Stimulated activated CD4-positive, alpha-beta T cell treated with anti-CD3 and anti-CD28 coated beads, Interleukin-12 subunit alpha, Interleukin-12 subunit beta, amount 100 ng/mL, for 48 hours (primary cell): ENCODE measurements at places on chromosomes 6 and 20.

- no peak for DNase-seq
These were observed 24.4 kb downstream of the CAP2 start for GRCh38 chr6:17417817-17418216.

DNA sequence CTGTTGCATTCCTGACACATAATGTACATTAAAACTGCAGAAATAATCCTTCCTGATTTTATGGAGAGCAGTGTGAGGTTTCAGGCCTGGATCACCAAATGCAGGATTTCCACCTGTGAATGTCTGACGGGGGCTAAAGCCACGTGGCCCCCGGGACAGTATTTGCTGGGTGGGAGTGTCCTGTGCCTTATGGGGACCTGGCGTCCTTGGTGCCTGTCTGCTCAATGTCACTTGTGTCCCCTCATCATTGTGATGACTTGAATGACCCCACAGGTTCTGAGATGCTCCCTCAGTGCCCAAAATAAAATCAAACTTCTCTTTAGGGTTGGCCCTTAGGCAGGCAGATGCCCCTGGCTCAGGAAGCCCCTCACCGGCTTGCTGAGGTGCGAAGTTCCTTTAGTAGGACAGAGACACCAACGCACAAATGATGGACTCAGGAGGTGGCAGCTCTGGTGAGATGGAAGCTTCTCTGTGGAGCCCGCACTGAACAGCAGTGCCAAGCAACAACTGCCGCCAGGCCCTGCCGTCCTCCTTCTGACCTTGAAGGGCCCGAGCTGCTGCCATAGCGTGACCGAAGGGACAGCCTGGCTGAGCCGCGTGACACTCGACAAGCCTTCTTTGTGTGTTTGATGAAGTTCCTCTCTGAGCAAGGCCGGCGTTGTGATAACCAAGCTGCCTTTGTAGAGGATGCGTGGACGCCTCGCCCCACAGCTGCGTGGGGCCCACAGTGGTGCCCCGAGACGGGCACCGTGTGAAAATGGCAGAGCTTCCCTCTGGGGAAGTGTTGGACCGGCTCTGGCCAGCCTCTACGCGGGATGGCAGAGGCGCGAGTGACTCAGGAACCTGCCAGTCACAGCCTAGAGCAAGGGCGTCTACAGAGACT is 30.9 kb downstream of the FRMD1 start:
- DNase-seq = no peak

DNA sequence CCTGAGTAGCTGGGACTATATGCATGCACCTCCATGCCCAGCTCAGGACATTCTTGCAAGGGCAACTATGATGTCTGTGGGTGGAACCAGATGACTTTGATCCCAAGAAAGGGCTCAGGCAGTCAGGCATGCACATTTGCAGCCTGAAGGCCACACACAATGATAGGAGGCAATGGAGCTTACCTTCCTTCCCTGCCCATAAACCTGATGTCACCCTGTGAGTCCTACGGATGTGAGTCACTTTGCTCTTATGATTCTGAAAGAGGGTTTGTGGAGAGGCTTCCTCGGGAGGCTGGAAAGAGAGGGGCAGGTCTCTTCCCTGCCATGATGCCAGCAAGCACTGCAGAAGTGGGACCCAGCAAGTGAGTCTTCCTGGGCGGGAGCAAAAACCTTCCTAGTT is 202.4 kb downstream of the LY86 start:
- no peak for DNase-seq

- DNase-seq = no peak
These were observed 42.2 kb downstream of the GNAS-AS1 start for GRCh38 chr20:58808271-58809046.

DNA sequence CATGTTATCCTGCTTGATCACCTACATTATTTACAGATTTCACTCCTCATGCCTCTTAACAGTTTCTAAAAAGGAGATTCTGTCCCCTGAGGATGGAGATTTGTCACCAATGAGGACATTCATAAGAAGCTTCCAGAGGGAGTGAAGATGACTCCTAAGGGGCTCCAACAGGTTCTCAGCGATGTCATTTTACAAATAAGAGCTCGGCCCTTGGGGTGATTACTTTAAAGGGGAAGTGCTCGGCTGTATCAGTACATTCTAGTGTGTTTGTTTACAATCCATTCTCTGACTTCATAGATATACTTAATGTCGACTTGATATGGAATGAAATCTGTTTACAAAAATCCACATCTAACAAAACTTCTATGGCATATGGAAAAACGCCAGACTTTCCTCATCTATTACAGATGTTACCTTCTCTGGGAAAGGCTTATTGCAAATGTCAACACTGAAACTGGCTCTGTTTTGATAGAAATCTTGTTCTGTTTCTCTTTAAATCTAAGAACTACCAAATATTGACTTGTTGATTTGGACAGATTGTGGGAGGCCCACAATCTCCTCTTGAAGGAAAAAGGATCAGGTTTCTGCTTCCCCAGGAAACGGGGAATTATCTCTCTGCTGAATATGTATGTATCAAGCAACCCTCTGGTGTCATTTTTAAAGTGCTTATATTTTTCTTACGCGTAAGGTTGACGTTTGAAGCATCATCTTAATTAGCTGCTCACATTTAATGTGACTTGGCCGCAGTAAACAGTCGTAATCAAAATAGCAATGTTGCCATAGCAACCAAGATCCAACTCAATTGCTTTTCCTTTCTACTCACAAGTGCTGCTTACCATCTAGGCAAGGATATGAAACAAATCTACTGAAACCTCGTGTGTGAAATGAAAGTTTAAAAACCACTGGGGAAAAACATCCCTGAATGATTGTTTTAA is 95.7 kb downstream of the SHLD1 start:
- DNase-seq = no peak

GRCh38 chr20:45410887-45411286 is 2.8 kb downstream of the DBNDD2 start:
- DNase-seq = no peak

GRCh38 chr20:43196243-43196642 is 6.5 kb upstream of the PTPRT start:
- no peak for DNase-seq

DNA sequence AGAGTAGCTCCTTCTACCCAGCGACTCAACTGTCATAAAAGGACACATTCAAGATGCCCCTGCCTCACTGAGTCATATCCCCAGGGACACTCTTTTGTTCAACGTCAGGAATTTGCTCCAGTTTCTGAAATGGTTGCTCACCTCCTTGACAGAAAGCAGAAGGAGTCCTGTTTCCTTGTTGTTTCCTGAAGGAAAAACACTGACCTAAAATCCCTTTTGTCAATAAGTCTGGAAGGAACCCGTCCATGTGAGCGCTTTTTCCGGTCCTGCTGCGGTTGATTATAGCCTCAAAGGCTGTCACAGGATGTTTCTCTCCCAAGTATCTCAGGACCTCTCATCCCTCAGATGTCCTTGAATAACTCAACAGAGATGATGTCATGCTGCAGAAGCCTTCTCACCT is 113.6 kb upstream of the PLEKHG1 start:
- DNase-seq = no peak

DNA sequence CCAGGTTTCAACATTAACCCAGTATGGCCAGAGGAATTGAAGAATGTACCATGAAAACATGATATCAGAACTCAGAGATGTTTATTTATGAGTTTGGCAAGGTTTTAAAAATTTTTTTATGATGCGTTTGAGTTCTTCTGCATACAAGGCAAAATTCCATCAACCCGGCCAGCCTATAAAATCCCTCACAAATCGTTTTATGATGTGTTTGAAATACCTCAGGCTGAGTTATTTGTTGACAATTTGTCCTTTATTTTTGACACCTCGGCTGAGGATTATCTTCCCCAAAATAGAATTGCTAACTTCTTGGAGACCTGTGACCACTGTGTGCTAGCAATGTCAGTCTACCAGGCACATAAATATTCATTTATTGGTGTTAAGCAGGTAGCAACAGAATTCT is 91.9 kb upstream of the SLC24A3 start:
- DNase-seq = no peak

- no peak for DNase-seq
These were observed 96.3 kb downstream of the GMPR start for GRCh38 chr6:16334671-16335070.

DNA sequence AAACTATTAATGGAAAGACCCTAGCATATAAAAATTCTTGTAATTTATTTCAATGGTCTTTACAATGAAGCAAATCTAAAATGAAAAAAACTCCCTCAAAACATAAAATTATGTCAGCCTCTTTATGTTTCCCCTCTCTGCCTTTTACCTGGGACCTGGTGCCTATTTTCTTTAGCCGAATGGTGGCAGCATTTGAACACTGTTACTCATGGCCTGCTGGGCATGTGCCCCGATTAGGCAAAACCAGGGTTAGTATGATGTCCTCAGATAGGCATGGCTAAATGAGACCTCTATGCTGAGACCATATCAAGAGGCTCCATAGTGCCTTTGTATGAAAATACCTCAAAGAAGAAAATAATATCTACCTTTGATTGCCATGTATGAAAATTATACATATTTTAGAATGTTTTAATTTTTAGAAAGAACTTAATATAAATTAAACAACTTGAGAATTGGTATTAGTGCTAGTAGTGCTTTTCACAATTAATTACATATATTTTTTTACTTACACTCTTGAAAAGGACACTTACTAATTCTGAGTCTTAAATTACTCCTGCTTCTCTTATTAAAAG is 22.5 kb upstream of the C6orf58 start:
- DNase-seq = peak; percentile 5

GRCh38 chr6:12343440-12344162 is 53.4 kb downstream of the EDN1 start:
- no peak for DNase-seq

GRCh38 chr20:1274485-1275311 is 8.6 kb downstream of the SNPH start:
- DNase-seq = no peak
